ENCODE measurements at places on chromosomes 16 and 17.

GRCh38 chr16:13480801-13481200, 439.2 kb upstream of the ERCC4 start:
- DNase-seq, result no peak

GRCh38 chr16:11224096-11224893, 31.7 kb downstream of the SOCS1 start:
- no peak for DNase-seq

GRCh38 chr17:44959821-44960531, 8.1 kb downstream of the C1QL1 start:
- DNase-seq, result no peak

- no peak for DNase-seq
Measured at GRCh38 chr17:47227862-47228261, 18.7 kb downstream of the MYL4 start.

DNA sequence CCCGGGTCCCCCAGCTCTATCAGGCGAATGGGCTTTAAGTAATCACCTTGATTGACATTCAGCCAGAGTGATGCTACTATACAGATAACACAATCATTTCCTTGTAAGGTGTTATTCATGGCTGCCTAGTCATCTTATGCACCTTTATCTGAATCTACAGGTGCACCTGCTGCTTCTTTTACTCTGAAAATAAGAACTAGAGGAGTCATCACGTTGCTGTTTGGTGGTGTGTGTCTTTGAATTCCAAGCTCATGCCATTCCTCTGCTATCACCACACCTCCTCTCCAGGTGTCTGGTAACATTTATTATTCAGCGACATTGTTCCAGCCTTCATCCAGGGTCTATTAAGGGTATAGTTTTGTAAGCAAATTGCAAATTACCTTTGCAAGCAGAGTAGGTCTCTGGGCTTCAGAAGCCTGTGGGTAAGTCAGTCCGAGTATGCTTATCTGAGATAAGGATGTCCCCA, 51.9 kb downstream of the NOS2 start:
- no peak for DNase-seq

DNA sequence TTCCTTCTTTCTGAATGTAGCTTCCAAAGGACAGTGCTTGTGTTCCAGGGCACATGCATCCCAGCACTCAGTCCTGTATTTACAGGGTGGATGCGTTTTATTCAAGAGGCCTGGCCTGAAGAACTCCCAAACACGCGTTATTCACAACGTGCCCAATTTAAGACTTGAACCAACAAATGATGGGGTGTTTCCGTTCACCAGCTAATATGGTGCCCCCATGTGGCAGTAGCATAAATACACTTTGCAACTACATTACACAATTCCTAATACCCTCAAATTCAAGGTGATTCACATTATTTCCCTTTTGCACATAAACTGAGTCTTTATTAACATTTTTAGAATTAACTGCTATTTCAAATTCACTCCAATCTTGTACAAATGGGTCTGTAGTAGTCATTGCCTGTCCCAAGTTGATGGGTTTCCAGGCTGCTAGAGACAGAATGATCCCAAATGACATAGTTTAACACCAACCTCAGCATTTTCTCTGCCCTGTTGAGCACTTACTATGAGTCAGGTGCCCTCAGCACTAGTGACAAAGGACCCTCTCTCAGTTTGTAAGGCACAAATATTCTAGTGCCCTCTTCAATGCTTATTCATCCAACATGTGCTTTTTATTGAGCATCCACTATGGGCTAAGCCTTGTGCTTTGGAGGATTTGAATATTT, 26.9 kb downstream of the HSD17B2 start:
- DNase-seq, result no peak

- no peak for DNase-seq
Measured at GRCh38 chr17:3761918-3762380, 38.2 kb downstream of the HASPIN start.

DNA sequence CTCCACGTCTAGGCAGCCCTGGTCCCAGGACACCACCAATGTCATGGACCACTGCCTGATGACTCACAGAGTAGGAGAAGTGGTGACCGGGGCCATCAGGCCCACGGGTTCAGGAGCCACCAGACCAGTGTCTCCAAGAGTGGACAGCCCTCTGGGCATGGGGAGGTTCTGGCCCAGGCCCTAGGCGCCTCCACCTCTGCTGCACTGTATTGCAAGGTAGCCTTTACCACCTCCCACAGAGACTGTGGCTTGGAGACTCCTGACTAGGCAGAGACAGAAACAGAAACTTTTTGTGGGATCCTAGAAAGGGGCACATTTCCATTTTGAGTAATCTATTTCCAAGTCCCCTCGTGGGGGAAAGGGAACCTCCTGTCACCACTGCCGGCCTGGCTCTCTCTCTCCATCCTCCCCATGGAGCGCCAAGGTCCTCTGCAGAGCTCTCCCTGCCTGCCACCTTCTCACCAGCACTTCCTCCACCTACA, 2.9 kb downstream of the CDIP1 start:
- DNase-seq, result no peak

DNA sequence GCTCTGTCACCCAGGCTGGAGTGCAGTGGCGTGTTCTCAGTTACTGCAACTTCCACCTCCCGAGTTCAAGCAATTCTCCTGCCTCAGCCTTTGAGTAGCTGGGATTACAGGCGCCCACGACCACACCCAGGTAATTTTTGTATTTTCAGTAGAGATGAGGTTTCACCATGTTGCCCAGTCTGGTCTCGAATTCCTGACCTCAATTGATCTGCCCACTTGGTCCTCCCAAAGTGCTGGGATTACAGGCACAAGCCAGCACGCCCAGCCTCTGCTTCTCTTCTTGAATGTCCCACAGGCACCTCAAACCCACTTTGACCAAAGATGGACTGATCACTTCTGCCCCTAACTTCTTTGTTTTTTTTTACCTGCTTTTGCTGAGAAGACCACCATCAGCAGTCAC, 4.6 kb upstream of the ARL5C start:
- DNase-seq, result no peak

DNA sequence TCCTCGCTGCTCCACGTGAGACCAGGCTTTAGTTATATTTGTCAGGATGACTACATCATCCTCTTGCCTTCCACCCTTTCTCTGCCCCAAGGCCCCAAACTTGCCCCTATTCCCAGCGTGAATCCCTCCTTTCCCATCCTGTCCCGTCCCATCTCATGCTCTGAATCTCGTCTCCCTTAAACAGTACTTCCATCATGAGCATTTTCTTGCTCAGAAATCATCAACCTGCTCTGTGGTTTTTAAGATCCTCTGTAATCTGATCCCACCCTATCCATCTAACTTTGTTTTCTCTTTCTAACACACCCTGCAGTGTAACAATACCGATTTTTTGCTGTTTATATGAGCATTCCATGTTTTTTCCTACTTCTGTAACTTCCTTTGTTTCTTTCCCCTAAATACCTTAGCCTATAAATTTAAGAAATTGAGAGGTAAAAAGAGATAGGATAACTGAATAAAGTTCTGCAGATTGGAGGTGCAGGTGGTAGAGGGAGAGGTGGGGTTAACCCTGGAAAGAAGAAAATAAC, 39.7 kb downstream of the MRTFB start:
- no peak for DNase-seq

GRCh38 chr16:50678531-50678930, 2.6 kb downstream of the SNX20 start:
- no peak for DNase-seq

GRCh38 chr17:70202840-70203239, 33.5 kb downstream of the KCNJ2 start:
- no peak for DNase-seq

Data from SW 1271 (cell line).